ENCODE measurements at places on chromosomes 11 and 22.

DNA sequence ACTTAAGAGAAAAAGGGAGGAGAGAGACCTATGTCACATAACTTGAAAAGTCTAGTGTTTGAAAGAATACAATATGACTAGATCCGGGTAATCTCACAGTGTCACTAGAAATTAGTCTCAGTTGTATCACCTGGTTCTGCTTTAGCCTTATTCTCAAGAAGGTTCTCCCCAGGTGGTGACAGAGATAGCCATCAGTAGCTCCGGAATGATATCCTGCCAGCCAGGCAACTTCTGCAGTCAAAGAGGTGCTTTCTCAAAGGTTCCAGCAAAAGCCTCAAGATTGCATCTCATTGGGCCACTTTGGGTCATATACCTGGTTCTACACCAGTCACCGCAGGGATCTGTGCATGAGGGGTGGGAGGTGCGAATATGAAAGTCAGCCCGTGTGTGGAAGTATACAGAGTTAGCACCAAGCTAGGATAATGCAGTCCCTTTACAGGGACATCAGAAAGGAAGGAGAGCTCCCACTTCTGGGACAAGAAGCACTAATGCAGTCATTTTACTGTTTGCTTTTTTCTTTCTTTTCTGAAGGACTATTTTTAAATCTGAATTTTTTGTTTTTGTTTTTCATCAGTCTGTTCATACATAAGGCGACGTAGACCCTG lies 61.1 kb downstream of the CYB5R2 start:
- DNase-seq: no peak

DNA sequence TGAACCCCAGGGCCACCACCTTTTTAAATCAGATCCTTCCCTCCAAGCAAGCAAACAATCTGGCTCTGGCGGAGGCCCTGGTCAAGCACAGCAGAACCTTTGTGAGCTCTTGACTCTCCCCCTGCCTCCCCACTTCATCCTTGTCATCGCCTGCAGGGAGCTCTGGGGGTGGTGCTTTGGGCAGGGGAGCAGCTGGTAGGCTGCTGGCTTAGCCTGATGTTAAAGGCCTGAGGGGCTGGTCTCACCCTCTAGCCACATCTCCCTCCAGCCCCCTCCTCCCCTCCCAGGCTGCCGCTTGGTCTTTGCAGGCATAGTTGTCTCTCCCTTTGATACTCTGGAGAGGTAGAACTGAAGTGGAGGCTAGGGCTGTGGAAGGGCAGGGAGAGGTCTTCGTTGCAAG lies 50.9 kb downstream of the THAP12 start:
- DNase-seq: no peak

- DNase-seq: peak; percentile 21
Measured at GRCh38 chr11:59918987-59919589, 19.1 kb upstream of the OOSP1 start.

- DNase-seq: no peak
Measured at GRCh38 chr11:123439616-123440015, 9.5 kb downstream of the GRAMD1B start.

- DNase-seq: no peak
Measured at GRCh38 chr22:25802018-25802417, 60.0 kb downstream of the MYO18B start.

- DNase-seq: no peak
Measured at GRCh38 chr11:28439403-28439802, 331.2 kb downstream of the METTL15 start.

DNA sequence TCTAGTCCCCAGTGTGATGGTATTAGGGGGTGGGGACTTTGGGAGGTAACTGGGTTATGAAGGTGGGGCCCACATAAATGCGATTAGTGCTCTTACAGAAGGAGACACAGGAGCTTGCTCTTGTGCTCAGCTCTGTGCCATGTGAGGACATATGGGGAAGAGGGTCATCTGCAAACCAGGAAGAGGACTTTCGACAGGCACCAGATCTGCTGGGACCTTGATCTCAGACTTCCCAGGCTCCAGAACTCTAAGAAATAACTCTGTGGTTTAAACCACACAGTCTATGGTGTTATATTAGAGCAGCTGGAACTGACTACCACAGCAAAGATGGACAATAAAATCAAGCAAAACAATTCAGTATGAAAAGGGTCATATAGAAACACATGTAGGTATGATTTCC lies 26.7 kb downstream of the NNMT start:
- no peak for DNase-seq

- no peak for DNase-seq
Measured at GRCh38 chr22:20786536-20786979, 12.6 kb downstream of the SERPIND1 start.

DNA sequence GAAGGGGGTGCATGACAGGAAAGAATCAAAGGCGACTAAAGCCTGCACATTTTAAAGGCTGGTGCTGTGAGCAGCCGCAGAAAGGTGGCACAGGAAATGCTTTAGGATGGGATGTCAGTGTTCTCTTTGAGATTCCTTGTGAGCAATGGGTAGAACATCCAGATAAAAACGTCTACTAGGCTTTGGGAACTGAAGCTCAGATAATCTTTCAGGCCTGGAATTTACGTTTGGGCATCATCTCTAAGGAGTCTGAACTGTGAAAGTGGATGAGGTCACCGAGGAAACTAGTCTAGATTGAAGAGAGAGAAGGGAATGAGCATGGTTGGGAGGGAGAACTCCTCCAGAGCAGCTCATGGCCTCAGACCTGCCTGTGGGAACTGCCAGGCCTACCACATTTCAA lies 65.7 kb downstream of the FLI1 start:
- no peak for DNase-seq

DNA sequence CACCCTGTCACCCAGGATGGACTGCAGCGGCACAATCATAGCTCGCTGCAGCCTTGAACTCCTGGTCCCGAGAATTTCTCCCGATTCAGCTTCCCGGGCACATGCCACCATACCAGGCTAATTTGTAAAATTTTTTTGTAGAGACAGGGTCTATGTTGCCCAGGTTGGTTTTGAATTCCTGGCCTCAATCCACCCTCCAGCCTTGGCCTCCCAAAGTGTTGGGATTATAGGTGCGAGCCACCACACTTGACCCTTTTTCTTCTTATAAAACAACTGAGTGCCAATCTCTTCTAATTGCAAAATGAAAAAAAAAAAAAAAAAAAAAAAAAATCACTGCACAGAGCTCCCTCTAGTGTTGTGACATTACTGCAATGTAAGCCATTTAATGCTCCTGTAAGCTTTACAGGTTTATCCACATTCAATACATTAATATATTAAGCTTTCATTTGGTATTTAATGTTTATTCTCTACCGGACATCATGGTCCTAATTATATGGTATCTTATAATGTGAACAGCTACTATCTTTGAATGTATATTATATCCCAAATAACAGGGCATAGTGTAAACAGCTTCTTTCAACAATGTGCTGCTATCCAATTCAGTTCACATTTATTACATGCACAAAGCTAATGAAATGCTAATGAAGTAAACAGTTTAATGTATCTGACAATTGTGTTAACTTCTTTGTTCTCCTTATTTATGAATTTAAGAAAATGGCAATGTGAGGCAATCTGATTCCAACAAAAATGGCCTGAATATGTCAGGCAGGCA lies 44.6 kb downstream of the COPB1 start:
- peak; percentile 34 for DNase-seq

GRCh38 chr11:77710358-77710757 lies 72.8 kb upstream of the CLNS1A start:
- DNase-seq: no peak

- DNase-seq: no peak
Measured at GRCh38 chr11:106990331-106990730, 27.9 kb downstream of the GUCY1A2 start.

DNA sequence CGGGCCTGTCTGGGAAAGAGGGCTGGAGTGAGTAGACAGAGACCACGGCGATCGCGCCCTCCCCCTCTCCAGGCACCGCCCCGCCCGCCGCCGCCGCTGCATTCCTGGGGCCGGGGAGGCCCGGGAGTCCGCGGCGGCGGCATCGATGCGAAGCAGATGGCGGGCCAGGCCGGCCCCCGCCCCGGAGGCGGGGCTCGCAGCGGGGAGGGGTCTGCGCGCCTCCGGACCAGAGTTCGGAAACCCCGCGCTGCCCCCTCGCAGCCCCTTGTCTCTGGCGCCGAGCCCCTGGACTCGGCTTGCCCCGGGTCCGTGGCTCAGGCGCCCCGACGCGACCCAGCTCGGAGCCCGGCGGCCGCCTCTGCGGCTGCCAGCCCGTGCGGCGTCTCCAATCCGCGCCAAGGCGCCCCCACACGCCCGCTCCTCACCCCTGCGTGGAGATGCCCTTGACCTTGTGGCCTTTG lies 1.3 kb downstream of the SCARF2 start:
- no peak for DNase-seq

DNA sequence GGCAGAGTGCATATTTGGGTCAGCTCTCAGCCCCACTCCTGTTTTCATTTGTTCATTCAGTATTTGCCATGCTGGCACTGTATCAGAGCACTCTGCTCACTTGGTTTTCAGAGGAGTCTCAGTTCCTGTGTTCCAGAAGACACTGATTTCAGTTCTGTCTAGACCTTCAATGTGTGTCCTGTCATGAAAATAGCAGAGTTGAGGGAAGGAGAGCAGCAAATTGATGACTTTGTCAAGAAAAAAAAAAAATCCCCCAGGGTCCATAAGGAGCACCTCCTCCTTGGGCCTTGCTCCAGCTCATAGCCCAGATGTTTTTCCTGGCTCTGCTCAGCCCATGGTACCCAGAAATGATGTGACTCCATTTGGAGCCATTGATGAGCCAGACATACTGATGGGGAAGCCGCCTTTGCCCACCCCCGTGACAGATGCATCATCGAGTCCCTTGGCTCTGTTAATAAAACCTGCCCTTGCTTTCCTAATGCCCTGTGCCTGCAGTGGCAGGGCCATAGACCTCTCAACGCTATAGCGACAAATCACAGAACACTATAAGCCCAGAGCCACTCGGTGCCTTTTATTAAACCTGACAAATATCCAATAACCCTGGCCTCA lies 107.0 kb downstream of the PKNOX2 start:
- DNase-seq: no peak

GRCh38 chr11:76592961-76593360 lies 77.6 kb downstream of the LRRC32 start:
- no peak for DNase-seq

- no peak for DNase-seq
Measured at GRCh38 chr11:122422682-122423081, 232.8 kb upstream of the UBASH3B start.

GRCh38 chr11:30436801-30437200 lies 113.9 kb downstream of the ARL14EP start:
- no peak for DNase-seq

DNA sequence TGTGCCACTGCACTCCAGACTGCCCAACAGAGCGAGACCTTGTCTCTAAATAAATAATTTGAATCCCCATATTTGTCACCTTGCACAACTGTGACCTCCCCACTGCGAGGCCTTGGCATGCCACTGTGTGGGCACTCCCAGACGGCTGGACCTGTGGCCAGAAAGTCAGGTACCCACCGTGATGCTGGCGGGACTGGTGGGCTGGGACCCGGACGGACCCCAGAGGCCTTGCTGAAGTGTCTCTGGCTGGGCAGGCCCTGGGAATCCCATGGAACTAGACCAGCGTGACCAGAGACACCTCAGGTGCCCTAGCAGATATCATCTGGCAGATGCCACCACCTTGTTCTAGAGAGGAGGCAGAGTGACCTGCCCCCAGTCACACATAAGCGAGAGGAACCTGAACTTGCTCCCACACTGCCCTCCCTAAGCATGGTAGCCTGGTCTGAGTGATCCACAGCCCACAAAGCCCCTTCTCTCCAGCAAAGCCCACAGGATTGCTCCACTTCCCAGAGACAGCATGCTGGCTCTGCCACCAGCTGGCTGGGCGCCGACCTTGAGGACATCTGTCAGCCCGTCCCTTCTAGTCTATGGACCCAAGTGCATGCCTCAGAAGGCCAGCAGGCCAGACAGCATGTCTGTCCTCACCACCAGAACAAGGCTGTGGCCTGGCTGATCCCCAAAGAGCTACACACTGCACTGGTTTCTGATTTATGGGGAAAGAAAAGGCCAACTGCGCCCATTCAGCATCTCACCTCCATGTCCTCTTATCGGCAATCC lies 9.5 kb downstream of the MACROD1 start:
- no peak for DNase-seq

DNA sequence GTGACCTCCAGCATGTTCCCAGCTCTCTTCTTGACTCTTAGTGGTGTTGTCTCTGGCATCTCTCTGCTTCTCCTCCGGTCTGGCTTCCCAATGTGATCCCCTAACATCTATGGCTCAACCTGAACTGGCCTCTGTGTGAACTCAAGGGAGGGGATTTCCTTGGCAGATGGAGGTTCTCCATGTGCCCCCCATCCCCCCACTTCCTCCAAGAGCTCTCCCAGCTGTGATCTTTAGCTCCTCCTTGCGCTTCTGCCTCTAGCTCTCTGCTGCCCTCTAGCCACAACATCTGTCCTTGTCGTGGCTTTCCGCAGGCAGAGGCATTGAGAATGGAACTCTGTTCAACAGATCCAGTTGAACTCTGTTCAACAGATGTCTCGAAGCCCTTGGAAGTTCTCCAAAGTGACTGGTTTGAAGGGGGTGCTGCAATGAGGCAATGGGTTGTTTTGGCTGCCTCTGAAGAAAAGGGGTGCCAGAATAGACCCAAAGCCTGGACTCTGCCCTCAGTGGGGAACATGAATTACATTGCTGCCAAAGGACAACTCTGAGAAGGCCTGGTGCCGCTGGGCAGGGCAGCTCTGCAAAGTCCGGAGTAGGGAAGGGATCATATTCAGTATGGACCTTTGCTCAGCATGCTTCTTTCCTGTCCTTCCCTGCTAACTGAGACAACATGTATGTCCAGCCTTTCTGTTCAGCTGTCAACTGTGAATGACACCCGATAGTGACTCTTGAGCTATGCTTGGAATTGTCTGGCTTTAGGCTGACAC lies 61.9 kb downstream of the ADM start:
- peak; percentile 70 for DNase-seq

DNA sequence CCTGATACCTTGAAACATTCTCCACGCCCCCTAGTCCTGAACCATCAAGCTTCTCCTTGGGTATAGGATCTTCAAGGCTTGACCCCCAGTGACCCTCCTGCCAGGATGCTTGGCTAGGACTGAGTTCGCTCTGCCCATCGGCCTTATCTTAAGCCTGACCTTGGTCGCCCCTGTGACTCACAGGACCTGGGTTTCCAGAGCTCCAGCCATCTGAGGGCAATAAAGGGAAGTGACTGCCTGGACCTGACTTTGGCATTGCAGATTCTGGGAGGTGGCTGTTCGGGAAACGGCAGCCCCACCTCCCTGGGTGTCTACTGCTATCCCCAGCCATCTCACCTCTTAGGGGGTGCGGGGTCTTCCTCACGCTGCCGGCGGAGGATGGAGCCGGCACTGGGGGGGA lies 15.4 kb downstream of the CARD10 start:
- DNase-seq: no peak

- DNase-seq: no peak
Measured at GRCh38 chr11:1647901-1648652, 18.5 kb downstream of the KRTAP5-5 start.

DNA sequence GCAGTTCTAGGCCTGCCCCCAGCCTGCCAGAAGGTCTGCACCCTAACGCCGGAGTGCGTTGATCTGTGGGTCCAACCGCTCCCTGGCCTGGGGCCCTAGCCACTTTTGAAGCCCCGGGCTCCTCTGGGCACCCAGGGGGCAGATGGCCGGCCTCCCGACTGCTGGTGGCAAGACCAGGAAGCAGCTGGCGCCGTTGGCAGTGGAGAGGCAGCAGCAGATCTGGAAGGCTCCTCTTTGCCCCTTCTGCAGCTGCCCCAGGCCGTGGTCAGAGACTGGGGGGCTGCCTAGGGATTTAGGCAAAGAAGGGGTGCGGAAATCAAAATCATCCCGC lies 445 bp upstream of the VWCE start:
- no peak for DNase-seq
